ENCODE measurements at places on chromosomes 1 and 21. TPM values are rescaled to one million over a fixed set of nuclear protein-coding genes. Genes with fewer than 3 reads are reported as not detected.

- peak; percentile 81 for DNase-seq
These were observed 76.3 kb downstream of the MORN1 start for GRCh38 chr1:2314803-2315673.

DNA sequence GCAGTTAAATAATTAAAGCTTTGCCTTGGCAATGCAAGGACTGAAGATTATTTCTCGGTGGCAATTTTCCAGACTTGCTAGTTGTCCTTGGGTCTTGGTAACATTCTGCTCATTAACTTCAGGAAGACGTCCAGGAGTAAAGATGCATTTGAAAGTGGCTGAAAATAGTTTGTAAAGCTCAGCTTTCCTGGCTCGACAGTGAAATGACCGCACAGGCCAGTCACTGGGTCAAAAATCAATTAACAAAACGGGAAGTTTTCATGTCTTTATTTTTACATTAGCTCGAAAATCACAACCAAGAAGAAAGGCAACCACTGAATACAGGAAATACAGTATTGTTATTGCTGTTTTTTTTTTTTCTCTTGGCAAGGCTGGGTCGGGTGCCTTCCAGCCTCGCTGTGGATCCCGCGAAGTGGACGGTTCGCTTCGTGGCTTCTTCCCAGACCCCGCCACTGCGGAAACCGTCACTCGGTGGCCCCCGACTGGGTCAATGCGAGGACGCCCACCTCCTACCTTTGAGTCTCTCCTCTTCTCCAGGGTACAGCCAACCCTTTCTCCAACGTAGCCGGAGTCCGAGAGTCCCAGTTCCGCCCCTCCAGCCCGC lies 479 bp upstream of the SNX7 start:
- DNase-seq: no peak

The CELA3A gene
- total RNA-seq: not detected

DNA sequence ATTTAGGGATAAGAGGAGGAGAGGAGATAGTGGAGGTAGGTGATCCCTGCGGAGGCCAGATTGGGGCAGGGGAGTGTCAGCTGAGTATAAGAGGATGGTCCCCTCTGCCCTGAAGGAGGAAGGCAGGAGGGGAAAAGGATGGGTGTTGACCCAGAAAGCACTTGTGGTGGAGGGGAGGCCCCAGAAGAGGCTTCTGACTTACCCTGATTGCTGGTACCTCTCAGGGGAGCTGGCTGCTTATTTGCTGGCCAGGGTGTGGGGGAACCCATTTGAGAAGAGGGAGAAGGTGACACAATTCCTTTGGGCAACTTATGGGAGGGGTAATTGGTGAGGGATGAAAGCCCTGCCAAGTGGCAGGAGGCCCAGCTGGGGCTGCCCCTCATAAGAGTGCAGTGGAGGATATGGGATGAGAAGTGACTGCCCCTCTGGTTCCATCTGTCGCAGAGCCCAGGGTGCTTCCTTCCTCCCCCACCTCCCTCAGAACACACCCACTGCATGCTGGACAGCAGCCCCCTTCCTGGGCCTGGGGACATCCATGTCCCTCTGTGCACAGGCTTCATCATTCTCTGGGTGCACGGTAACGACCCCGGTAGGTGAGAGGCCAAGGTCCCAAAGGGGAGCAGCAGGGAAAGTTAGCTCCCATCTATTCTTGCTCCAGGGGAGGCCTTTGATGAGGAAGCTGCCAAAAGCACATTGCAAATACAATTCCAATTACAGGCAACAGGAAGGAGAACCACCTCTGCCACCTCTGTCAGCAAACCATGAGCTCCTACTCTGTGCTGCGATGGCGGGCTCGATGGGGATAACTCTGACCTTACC lies 1.4 kb upstream of the PCSK9 start:
- DNase-seq: no peak

- peak; percentile 68 for DNase-seq
These were observed 402 bp upstream of the AK4 start for GRCh38 chr1:65147424-65148177.

The SUSD4 gene
- 11.0 TPM for total RNA-seq

- no peak for DNase-seq
These were observed 25.2 kb downstream of the ARHGEF10L start for GRCh38 chr1:17564458-17565393.

DNA sequence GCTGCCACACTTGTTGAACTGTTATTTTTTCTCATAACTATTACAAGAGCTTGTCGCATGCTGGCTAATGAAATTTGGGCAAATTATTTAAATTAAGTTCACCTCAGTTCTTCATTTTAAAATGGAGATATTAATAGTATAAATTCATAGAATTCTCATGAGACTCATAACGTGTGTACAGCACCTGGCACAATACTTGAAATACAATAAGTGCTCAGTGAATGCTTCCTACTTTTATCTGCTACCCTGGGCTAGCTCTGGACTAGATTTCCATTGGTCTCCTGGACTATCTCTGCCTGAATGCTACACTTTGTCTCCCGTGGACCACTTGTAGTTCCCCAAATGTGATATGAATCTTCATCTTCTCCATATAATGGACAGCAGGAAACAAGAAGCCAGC lies 919 bp downstream of the SLAMF6 start:
- no peak for DNase-seq

The OR6N1 gene
- total RNA-seq: not detected

GRCh38 chr1:12019858-12020509 lies 686 bp downstream of the MIIP start:
- no peak for DNase-seq

- DNase-seq: no peak
These were observed 368.5 kb downstream of the RPS6KC1 start for GRCh38 chr1:213419401-213420030.

Data from left cardiac atrium (tissue), 4 donors.